Activated CD8-positive, alpha-beta memory T cell treated with anti-CD3 and anti-CD28 coated beads for 4 hours (primary cell): ENCODE measurements at places on chromosomes 2 and 18.

DNA sequence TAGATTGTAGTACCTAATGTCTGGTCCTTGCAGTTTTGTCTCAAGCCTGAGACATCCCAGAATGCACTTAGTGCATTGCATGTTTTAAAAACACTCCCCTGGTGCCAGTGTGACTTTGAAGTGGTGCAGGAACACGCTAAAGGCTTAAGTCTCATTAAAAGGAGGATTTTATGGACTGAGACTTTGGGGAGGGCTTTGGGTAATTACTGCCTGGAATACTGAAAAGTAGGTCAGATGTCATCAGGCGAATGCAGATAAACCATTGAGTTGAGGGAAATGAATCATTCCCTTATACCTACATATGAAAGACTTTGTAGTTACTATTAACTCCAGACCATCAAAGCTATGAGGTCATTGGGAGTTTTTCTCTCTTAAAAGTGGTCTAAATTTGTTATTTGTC lies 3.0 kb upstream of the OSBPL1A start:
- no peak for DNase-seq

DNA sequence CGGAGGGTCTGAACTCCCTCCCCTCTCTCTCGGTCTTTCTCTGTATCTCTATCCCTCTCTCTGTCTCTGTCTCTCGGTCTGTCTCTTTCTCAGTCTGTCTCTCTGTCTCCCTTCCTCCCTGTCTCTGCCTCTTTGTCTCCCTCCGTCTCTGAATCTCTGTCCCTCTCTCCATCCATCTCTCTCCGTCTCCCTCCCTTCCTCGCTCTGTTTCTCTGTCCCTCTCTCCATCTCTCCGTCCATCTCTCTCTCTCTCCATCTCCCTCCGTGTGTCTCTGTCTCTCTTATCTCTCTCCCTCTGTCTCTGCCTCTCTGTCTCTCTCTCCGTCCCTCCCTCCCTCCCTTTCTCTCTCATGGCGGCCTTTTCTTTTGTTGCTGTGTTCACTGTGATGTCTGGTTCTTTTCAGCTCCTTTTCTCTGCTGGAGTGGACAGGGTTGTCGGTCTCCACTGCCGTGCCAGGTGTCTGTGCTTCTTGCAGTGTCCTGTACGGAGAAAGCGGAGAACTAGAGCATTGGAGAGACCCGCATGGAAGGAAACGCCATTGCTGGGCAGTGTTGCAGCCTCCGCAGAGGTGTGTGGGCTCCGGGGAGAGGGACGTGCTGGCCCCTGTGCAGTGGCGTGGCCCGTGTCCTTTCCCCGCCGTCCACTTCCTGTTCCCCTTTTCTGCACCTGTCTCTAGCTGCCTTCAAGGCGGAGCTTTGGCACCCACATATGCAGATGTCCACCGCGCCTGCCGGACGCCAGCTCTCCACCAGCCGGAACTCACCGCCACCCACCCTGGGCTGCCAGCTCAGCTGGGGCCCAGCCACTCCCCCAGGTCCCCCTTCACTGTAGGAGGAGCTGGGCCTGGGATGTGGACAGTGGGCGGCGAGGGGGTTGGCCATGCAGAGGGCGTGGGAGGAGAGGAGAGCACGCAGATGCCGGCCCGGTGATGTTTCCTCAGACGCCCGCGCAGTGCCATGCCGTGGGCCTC lies 113.1 kb downstream of the NFATC1 start:
- DNase-seq = no peak

DNA sequence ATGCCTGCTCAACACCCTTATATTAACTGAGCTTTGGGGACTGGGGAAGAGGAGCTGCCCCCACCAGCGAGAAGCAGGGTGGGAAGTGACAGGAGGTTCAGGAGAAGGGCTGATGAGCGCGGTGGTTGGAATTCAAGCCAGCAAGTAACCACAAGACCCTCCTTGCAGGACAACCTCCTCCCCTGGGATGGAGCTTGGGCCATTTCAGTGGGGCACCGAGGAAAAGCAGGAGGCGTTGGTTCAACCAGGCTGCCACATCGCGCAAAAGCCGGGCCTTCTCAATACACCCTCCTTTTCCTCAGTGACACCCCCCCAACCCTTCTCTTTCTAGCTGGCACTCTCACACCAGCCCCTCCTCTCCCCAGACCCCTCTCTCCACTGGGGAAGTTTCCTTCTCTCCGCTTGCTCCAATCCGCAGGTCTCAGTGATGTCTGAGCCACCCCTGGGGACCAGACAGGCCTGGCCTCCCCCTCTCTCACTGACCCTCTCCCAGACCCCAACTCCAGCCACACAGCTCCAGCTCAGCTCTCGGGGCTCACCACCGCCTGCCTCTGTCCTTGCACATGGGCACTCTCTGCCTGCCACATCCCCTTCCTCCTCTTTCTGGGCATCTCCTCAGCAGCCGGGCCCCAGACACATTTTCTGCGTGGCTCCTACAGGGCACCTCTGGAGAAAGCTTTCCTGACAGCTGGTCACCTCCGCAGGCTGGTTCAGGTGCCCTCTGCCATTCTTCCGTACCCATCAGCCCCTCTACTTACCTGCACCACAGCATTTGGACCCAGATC lies 44.5 kb downstream of the KCNF1 start:
- no peak for DNase-seq

- no peak for DNase-seq
These were observed 767.1 kb upstream of the CDH7 start for GRCh38 chr18:64983497-64984238.

DNA sequence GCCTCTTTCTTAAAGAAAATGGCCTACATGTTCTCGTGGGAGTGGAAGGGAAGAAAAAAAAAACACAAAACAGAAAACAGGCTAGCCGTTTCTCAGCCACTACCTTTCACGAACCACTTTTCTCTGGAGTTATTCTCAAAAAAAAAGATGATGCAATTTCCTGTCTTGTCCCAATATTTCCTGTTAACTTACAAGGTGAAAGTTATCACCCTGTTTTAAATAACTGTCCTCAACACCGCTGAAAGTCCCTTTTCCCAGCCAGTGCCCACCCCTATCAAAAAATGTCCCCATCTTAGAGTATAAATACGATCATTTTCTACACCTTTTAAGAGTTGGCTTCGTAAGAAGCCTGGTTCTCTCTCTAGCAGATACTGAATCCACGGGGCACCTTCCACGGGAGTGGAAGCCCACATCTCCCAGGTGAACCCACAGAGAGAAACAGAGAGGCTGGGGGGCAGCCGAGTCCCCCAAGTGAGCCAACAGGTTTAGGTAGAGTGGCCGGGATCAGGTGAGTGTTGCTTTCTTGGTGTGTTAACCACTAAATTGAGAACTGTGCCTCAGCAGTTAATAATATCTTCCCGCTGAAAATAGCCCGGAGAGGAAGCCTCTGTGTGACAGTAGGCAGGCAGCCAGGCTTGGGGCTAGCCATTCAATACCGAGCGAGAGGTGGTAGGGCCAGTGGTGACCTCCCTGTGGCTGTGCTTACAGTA lies 15.9 kb downstream of the SMAD7 start:
- no peak for DNase-seq

DNA sequence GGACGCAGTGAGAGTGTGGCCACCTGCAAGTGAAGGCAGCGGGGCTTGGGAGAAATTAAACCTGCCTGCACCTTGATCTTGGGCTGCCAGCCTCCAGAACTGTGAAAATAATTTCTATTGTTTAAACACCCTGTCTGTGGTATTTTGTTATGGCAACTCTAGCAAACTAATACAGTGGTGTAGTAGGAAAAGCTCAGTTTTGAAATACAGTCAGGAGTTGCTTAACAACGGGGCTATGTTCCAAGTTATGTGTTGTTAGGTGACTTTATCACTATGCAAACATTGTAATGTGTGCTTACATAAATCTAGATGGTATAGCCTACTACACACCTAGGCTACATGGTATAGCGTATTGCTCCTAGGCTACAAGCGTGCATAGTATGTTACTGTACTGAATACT lies 93.4 kb upstream of the FN1 start:
- DNase-seq = no peak

DNA sequence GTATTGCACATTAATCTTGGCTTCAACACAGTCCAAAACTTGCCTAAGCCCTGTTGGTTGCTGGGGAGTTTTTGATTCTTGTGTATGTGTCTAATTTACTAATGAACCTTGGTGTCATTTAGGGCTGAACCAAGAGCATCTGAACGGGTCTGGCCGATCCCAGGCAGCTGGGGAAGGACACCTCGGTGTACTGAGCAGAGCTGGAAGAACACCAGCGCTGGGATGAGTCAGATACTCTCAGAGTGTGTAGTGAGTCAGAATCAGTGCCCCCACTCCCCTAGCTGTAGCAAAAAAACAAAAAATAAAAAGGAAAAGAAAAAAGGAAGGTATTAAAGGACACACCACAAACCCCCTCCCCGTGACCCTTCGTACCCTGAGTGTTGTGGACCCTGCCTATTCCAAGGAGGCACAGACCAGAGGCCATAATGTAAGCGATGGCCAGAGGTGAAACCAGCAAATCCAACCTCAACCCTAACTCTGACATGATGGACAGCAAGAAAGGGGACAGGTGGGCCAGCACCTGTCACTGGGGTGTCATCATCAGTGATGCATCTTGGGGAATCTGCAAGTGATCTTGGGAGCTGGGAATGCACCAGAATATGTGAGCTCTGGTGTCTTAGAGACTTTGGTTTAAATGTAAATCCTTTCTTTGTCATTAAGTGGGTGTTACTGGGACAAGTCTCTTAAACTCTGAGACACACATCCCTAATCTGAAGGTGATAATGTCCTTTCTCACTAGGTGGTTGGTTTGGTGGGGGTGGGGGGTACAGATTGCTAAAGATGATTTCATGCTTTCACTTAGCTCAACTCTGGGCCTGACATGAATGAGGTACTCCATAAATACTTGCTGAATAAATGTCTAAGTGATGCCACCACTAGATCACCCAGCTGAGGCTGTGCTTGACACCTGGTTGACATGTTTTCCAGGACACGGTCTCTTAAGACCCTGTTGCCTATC lies 34.2 kb upstream of the NCOA1 start:
- DNase-seq = no peak

DNA sequence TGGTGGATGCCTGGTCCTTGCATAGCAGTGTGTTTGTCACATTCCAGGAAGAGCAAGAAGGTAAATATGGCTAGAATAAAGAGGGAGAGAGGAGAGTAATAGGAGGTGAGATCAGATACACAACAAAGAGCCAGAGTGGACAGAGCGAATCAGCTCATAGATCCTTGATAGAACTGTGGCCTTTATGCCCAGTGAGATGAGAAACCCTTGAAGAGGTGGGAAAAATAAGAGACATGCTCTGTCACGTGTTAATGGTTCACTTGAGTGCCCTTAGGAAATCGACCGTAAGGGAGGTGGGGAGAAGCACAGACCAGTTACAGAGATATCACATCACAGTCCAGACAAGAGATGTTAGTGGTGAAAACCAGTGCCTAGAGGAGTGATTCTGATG lies 84.7 kb upstream of the RAB27B start:
- no peak for DNase-seq

DNA sequence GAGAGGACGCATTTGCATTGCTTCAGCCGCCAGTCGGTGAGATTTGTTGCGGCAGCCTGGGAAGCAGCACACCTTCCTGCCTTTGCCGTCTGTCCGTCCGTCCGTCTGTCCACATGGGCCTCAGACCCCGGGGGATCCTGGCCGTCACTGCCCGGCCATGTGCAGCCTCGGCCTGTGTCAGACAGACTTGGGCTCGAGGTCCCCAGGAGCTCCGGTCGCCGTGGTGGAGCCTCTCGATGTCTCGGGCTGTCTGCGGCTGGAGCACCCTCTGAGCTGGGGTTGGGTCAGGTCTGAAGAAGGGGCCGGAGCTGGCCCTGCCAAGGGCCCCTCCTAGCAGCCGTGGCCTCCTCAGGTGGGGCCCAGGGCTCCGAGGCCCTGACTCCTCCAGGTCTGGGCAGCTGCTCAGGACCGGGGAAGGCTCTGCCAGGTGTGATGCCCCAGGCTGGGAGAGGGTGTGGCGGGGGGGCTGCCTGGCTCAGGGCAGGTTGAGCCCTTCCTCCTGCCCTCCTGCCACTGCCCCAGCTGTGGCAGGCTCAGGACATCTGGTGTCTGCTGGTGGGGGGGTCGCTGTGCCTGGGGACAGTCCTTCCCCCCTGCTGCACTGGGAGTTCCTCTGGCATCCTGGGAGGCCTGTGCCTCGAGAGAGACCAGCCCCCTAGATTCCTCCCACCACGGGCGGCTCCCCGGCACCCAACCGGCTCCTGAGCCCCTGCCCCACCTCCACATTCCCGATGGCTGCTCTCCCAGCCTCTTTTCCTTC lies 11.8 kb downstream of the NEU4 start:
- no peak for DNase-seq

DNA sequence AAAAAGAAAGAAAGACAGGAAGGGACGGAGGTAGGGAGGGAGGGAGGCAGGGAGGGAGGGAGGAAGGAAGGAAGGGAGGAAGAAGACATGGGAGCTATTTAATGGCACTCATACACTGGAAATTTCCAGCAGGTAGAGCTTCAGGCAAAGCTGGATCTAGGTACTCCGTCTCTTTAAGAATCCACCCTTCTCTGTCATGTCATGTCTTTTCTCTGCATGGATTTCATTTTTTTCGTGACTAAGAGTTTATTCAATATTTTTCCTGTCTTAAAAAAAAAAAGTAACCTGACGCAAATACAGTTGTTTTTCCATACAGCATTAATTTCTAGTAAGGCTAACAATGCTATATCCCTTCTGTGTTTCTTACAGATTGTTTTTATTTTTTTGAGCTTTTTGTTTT lies 56.3 kb upstream of the MCFD2 start:
- no peak for DNase-seq

- DNase-seq = no peak
These were observed 558.0 kb downstream of the STK39 start for GRCh38 chr2:167689444-167689843.

DNA sequence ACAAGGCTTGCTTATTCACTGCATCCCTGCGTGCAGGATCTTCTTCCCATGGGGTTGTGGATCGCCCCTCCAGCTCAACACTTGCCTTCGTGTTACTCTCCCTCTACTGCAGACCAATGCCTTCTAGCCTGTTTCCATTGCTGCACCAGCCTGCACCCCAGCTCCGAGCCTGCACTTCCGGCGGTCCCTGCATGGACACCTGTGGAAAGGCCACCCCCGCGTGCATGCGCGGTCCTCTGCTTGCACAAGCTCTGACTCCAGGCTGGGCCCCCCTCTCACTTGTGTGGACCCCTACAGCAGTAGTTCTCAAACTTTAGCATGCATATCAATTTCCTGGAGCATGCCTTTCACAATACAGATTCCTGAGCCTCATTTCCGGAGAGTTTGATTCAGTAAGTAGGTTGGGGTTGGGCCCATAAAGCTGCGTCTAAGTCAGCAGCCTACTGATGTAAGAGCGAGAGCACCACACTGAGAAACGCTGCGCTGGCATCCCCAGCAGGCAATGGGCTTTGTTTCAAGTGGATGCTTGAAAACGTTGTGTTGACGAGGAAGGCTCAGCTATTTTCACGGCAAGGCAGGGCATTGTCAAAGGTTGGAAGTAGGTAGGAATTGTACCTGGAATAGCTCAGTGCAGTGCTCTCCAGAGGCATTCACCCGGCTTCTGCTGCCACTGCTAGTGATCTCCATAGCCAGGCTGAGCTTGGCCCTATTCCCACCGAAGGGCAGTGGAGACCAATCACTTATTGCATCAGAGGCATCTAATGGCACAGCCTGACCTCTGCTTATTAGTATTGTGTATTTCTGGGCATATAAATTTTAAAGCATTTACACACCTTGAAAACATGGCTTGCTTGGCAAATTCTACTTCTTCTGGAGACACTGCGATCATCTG lies 32.6 kb downstream of the CREG2 start:
- DNase-seq = no peak

GRCh38 chr2:102069311-102069974 lies 73.1 kb upstream of the IL1R1 start:
- no peak for DNase-seq

GRCh38 chr2:150679456-150680120 lies 192.1 kb upstream of the RND3 start:
- DNase-seq = no peak
